Right renal pelvis (tissue), 4 donors: ENCODE measurements at places on chromosomes 16 and 17.
A peak's percentile ranks its signal among the peaks of the same experiment; 100 is the strongest.

DNA sequence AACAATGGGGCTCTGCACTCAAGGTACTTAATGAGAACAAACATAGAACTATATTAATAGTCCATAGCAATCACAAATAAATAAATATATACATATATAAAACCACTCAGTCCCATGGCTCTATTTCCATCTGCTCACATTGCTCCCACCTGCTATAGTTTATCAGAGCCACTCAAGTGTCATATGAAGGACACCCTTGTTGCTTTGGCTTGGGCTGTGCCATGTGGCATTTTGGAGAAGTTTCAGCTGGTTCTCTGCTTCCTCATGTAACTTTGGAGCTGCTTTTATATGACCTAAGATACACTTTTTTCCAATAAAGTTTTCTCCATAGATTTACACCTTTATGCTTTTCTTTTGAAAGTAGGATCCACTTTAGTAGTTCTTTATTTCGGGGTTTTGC lies 126.4 kb downstream of the KCNJ2 start:
- DNase-seq, result no peak

DNA sequence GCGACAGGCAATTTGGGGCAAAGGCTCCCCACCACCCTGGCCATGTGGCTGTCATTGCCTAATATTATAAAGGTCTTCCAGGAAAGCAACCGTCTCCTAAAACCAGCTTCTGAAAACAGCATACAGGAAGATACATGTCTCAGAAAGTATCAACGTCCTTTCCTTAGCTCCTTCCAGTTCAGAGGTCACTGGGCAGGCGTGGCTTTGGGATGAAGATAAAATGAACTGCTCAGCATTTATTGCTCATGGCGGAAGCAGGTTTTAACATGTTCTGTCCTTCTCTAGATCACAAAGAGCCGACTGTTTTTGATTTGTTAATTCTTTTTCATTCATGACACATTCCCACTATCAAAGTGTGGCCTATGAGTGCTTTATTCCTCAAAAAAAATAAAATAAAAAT lies 8.0 kb downstream of the CFAP20 start:
- no peak for DNase-seq

DNA sequence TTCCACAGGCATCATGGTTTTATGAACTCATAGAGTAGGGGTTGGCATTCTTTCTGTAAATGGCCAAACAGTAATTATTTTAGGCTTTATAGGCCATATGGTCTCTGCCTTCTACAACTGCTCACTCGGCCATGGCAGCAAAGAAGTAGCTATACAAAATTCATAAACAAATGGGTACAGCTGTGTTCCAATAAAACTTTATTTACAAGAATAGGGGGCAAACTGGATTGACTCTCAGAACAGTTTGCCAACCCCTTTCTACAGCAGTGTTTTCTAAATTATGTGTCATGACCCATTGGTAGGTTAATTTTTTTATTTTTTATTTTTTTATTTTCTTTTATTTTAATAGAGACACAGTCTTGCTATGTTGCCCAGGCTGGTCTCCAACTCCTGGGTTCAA lies 20.4 kb downstream of the GOT2 start:
- no peak for DNase-seq

- no peak for DNase-seq
Measured at GRCh38 chr17:15398736-15399331, 57.4 kb upstream of the TEKT3 start.

GRCh38 chr16:71216714-71217113 lies 13.8 kb downstream of the HYDIN start:
- DNase-seq, result no peak

DNA sequence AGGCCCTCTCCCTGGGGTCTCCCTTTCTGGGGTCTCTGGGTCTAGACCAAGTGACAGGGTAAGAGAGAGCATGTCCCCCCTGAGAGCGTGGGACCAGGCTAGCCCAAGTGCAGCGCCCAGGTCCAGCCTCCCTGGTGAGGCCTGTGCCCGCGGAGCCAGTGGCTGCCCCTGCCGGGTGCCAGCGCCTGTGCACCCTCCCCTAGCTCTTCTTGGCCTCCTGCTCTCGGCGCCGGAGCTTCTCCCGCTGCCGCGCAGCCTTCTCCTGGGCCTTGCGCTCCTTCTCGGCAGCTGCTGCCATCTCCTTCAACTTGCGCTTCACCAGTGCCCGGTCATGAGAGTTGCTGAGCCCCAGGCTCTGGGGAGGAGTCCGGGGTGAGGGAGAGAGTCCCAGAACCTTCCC lies 17.3 kb downstream of the SAMD14 start:
- no peak for DNase-seq

GRCh38 chr16:3607161-3607560 lies 4.2 kb downstream of the SLX4 start:
- DNase-seq, result no peak

DNA sequence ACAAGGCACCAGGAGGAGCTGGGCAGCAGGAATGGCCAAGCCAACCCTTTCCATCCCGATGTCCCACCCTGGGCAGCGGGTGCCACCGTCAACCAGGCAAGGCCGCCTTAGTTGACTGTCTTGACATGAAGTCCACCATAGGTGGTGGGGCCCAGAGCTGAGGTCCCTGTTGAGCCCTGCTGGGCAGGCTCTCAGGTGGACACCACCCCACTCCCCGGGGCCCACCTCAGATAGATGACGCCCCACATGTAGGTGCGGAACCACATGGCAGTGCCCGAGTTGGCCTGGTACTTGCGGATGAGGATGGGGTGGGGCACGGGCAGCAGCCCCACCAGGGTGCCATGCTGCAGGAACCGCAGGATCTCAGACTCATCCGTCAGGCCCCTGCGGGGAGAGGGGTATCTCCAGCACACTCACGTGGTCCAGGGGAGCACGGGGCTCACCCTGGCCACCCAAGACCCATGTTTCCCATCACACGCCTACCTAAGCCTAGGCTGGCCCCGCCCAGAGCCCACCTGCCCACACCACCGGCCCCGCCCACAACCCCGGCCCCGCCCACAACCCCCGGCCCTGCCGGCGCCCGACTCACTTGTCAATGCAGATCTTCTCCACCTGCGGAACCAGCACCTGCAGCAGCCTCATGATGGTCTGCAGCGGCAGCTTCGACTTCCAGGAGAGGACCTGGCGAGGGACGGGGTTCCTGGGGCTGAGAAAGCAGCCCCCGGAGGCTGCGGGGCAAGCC lies 16.2 kb downstream of the OTOP3 start:
- no peak for DNase-seq

DNA sequence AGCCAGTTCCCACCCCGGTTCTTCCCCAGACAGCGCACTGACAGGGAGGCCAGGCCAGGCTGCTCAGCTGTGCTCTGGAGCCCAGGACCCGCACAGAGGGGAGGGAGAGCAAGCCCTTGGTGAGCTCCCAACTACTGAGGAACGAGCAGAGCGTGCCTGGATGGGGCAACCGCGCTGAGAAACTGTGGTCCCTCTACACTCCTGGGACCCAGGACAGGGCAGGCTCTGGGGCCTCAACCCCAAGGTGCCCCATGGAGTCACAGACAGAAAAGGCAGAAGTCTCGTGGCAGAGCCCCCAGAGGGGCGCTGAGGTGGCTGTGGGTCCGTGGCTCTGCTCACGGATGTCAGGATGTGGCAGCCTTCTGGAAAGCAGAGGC lies 16.3 kb downstream of the SLX4 start:
- DNase-seq, result no peak

DNA sequence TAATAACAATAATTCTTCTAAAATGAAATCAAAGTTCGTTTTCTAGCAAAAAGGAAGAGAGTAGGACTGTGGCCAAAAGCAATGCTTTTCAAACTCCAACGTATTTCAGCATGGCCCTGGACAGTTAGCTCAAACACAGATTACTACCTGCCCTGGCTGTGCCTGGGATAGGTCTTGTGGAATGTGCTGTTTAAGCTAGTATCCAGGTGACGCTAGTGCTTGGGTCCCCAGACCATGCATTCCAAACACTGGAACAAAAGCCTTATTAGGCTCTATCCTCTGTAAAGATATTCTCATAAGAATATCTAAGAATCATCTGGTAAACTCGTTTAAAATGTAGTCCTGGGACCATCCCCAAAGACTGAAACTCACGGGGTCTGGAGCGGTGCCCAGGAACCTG lies 52.6 kb upstream of the MEAK7 start:
- no peak for DNase-seq

DNA sequence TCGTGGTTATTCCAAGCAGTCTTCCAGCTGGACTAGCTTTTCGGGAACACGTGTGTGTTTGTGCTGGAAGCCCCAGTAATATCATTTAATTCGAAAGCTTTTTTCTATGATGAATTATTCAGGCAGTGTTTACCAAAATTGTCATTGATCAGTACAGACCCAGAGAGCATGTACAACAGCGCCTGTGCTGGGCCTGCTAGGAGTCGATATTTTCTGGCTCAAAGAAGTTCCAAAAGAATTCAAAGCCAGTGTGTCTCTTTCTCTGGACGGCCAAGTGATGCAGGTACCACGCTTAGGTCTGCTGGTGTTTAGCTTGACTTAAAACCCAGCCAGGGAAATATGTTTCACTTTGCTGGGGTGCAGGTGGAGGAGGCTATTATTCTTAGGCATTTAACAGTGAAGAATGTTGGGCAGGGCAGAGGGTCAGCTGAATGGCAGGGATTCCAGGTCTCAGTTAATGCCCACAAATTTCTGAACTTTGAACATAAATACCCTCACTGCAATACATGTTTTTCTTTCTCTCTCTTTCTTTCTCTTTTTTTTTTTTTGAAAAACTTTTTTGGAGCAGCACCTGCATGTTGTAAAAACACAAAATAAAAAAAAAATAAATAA lies 401.3 kb downstream of the WWOX start:
- no peak for DNase-seq

DNA sequence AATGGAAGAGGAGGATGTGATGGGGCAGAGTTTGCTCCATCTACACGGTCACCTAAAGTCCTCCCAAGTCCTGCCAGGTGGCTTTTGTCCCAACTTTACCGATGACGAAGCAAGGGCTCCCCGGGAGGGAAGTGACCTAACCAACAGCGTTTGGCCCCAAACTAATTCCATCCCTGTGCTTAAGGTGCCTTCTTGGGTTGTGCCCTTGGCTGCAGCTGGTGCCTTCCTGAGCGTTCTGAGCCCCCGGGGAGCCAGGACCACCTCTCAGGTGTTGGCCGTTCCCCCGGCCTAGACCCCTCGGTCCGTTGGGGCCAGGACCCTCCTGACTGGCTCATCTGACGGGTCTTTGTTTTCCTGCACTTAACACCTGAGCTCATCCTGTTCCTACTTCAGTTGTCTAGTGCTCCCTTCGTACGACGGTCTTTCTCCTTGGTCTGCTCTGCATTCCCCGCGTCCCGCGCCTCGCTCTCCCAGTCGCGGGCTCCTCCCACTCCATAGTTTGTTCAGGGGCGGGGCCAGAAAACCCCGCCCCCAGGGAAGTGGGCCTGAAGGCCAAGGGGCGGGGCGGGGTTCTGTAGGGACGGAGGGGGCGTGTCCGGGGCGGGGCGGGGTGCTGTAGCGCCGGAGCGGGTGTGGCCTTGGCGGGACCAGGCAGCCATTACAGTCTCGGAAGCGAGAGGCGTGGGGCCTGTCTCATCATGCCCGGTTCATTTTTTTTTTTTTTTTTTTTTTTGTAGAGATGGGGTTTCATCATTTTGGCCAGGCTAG lies 822 bp upstream of the ZSCAN10 start:
- peak; percentile 78 for DNase-seq

GRCh38 chr16:4924593-4925292 lies 12.2 kb downstream of the PPL start:
- DNase-seq, result no peak

DNA sequence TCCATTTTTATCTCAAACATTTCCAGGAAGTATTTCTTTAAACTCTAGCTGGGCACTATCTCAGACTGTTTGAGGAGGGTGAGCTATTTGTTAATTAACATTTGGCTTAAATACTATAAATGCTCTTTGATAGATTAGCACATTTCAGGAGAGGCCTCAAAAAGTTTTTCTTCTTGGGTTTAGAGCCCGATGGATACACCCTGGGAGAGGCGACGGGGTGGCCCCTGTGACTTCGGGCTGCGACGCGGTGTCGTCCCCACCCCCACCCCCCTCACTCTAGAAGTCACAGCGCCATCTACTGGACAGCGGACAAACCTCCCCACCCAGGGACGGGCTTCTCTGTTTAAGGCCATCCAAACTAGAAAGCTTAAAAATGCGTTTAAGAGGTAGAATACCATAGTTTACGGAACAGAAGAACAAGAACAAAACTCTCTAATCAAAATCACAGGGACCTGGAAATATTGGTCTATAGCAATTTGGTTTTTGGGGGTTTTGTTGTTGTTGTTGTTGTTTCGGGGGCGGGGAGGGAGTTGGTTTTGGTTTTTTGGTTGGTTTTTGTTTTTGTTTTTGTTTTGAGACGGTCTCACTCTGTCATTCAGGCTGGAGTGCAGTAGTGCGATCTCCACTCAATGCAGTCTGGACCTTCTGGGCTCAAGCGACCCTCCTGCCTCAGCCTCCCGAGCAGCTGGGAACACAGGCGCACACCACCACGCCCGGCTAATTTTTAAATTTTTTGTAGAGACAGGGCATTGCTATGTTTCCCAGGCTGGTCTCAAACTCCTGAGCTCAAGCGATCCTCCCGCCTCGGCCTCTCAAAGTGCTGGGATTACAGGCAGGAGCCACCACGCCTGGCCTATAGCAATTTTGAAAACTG lies 254.4 kb downstream of the C16orf95 start:
- DNase-seq, result peak; percentile 82

- no peak for DNase-seq
Measured at GRCh38 chr16:30004424-30004776, 6.4 kb downstream of the DOC2A start.

DNA sequence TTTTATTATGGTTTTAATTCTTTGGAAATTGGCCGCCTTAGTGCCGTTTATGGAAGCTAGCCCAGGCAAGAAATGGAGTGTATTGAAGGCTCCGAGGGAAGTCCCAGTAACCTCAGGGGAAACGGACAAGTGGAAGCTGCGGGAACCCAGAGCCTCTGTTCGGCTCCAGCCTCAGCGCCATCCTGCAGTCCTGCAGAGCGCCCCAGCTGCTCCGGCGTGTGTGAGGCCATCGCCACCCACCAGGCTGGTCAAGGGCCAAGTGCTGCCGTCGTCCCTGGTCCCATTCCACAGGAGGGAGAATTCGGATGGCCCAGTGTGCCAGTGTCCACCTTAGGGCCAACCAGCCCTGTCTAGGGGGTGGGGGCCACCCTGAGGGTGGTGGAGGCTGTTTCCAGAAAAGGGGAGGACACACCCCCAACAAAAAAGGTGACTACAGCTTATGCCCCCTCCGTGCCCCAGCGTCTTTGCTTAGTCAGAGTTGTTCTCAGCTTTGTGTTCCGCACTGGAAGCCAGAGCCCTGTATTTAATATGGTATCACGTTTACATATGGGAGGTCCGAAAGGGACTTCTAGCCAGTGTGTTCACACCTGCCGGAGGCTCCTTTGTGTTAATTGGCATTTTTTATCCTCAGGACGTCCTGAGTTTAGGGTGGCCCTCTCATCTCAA lies 13.0 kb downstream of the MGRN1 start:
- DNase-seq, result no peak

GRCh38 chr16:88408561-88409142 lies 25.9 kb downstream of the ZNF469 start:
- DNase-seq, result no peak
